ENCODE measurements at places on chromosomes 5 and 9.

DNA sequence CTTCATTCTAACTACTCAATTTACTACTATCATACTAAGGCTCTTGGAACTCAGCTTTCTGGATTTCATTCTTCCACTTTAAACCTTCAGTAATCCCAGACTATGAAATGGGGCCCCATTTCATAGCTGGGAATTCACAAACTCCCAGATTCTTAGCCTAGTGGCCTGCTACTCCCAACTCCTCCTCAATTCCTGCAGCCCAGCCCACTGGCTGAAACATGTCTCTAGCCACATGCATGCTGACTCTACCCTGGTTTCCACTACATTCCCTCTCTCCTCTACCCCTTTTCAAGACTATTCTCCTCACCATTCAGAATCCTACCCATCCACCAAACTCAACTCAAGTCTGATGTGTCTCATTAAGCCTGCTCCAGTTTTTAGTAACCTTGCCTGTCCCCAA is 370.6 kb downstream of the BNC2 start:
- no peak for DNase-seq

DNA sequence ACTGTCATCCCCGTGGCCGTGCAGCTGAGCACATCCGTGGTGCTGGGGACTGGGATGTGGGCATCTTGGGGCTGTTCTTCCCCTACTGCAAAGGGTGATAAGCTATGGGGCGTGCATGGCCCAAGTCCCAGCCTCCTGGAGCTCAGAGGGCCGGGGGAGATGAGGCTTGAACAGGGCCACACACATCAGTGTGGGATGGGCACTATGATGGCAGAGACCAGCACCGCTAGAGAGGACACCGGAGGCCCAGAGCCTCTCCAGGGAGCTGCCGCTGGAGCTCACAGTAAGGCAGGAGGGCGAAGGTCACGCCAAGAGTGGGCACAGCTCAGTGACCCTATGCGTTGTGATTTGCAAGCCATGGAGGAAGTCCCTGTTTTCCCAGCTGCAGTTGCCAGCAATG is 63.5 kb downstream of the OLFM1 start:
- DNase-seq = no peak

DNA sequence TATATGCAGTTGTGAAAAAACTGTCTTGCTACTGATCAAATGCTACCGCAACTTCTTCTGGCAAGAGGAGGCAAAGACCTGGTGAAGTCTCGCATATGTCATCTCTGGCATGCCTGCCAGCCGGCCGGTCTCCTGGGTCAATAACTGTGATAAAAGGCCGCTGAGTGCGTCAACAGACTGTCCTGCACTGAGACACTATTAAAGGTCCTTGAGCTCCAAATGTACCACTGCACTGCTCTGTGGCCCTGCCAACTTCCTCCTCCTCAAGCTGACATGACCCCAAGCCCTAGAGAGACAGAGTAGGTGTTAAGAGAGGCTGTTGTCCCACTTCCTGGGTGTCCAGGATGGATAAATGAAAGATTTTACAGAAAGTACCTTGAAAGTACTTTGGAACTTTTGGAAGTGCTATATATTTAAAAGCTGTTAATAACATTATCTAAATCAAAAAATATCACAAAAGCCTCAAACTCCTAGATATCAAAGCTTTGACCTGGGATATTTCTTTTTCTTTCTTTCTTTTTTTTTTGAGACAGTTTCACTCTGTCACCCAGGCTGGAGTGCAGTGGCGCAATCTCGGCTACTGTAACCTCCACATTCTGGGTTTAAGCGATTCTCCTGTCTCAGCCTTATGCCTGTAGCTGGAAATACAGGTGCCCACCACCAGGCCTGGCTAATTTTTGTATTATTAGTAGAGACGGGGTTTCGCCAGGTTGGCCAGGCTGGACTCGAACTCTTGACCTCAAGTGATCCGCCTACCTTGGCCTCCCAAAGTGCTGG is 31.5 kb downstream of the RAPGEF1 start:
- DNase-seq = no peak

- DNase-seq = no peak
These were observed 12.9 kb downstream of the RGMB start for GRCh38 chr5:98786191-98786853.

Data from kidney (tissue), 22 donors.